Ascending aorta (tissue), 2 donors: ENCODE measurements at places on chromosomes 12 and 14.
A peak's percentile ranks its signal among the peaks of the same experiment; 100 is the strongest.

DNA sequence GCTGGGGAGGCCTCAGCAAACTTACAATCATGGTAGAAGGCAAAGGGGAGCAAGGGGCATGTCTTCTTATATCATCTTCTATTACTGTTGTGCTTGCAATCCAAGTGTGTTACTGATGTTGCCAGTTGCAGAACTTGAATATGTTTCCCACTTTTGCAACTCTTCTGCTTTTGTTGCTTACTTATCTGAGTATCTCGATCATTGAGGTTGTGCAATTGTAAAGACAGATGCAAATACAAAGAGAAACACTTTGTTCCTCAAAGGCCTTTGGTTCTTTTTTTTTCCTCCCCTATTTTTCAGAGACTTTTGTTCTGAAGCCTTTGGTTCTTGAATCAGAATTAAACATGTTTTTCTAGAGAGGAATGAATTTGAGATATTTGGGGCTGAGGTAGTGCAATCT, 3.7 kb upstream of the COX8C start:
- no peak for DNase-seq

DNA sequence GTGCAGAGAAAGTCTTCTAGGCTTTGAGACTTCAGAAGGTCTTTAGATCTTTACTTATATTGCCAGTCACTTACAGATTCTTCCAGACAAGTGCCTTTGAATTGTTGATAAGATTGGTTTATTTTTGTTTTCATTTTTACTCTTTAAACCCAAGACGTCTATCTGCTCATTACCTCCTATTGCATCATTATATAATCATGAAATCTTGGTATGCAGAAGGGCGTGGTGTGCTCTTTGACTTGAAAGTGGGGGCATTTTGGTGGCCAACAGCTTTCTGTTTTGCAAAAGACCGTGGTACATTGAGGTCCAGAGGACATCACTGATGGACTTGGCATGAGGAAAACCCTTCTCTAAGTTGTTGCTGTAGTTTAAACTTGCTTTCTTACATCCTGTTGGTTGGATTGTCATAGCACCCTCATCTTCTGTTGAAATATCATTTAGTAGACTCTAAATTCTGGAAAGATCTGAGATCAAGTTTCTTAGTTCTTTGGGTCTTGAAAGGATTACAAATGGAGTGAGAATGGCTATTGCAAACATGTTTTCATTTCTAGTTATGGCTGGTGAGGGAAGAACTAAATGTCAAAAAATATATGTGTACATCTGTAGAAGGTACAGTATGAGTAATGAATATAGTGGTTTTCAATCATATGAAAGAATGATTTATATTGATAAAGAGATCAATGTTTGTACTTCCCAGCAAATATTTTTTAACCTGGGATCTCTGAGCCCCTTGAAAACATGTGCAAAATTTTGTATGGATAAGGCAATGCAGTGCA, 441.8 kb downstream of the NRXN3 start:
- no peak for DNase-seq

DNA sequence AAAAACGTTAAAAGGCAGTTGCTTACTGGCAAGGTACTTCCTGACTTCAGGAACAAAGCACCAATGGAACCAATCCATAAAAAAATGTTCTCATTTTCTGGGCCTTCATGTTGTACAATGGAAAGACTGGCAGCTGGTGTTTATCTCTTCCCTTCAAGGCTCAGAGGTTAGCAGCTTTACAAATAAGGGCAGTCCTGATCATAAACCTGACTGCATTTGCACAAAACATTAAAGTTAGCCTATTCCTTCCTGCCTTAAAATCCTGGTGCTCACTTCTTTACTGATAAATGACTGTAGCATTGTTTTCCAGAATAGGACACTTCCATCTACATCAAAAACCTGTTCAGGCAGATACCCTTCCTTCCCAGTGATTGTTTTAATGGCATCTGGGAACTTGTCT, 19.2 kb downstream of the IL26 start:
- DNase-seq: no peak

DNA sequence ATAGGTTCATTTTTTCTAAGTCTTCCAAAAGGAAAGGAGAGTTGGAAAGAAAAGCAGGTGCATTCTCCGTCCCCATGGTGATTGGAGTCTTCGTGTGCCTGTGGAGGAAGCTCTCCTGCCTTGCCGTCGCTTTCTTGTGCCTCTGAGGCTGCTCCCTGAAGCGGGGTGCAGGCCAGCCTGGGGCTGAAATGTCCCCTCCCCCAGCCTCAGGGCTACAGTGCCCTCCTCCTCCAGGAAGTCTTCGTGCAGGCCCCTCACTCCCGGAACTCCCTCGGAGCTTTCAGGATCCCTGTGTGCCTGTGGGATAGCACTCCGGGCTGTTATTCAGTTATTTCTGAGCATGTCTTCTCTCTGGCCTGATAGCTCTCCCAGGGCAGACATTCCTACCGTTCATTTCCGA, 569.2 kb downstream of the VRK1 start:
- no peak for DNase-seq

GRCh38 chr14:66432334-66432733, 53.8 kb upstream of the CCDC196 start:
- no peak for DNase-seq

GRCh38 chr14:62674563-62675237, 370.6 kb downstream of the KCNH5 start:
- no peak for DNase-seq

DNA sequence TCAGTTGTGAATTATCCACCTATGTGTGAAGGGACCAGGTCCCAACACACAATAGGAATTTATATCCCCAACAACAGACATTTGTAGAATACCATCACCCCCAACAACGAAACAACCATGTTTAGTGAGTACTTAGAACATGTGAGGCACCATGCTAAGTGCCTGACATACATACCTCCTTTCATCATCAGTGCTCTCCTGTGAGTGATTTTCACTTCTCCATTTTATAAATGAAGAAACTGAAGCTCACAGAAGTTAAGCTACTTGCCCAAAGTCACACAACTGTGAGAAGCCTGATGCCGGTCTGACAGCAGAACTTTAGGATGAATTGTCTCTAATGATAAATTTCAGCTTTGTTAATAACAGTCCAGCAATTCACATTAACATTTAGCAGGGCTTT, 35.4 kb downstream of the SPTB start:
- no peak for DNase-seq

DNA sequence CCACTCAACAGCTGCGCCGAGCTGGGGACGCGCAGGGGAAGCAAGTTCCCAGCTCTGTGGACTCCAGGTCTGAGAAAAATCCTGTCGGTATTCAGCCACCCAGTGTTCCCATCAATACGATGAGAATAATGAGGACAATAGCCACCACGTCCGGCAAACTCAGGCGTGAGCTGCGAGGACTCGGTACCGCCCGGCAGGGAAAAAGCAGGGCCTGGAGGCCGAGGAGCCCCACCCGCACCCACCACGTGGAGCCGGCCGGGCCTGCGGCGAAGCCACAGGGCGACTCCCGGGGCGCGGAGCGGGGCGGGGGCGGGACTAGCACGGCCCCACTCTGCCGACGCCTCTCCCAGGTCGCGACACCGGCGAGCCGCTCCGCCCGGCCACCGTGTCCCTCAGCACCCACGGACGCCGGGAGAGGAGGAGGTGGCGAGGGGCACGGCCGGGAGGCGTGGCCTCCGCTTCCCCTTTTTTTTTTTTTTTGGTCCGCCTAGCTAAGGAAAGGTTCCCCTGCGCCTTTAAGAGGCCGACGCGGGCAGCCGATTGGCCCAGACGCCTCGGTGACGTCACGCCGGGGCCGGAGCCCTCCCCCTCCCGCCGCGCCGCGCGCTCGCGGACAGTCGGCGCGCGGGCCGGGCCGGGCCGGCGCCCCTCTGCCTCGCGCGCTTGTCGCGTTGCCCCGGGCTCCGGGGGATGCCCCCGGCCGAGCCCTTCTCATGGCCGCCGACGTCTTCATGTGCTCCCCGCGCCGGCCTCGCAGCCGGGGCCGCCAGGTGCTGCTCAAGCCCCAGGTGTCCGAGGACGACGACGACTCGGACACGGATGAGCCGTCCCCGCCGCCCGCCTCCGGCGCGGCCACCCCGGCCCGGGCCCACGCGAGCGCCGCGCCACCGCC, at the start of gene MLXIP:
Gene MLXIP, plus strand, starts transcription at position 616 of the 892 bp plus-strand sequence. Its CDS starts 98 bp downstream, at position 714.
- peak; percentile 72 for DNase-seq
